ENCODE measurements at places on chromosomes 4 and X.

- DNase-seq: no peak
These were observed 81.0 kb upstream of the IL2 start for GRCh38 chr4:122537388-122538135.

DNA sequence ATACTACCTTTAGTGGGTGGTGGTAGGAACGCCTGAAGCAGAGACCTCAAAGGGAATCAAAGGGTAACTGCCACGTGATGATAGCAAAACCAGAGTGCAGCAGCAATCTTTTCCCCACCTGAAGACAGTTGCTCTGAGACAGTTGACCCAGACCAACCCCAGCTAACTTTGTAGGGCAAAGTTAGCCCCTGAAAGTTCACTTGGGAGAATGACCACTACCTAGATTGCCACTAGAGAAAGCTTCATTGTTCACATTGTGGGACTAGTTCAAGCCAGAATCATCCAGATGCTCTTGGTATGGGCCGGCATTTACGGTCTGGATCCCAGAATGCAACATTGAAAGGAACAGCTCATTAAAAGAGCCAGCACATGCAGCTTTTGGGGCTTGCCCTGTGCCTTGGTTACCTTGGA is 4.1 kb downstream of the SEPTIN6 start:
- no peak for DNase-seq

- no peak for DNase-seq
These were observed 14.4 kb downstream of the ALG13 start for GRCh38 chrX:111695297-111695880.

- no peak for DNase-seq
These were observed 57.3 kb upstream of the ZNF157 start for GRCh38 chrX:47313056-47313455.

- DNase-seq: no peak
These were observed 149.6 kb downstream of the COX18 start for GRCh38 chr4:72919937-72920336.

DNA sequence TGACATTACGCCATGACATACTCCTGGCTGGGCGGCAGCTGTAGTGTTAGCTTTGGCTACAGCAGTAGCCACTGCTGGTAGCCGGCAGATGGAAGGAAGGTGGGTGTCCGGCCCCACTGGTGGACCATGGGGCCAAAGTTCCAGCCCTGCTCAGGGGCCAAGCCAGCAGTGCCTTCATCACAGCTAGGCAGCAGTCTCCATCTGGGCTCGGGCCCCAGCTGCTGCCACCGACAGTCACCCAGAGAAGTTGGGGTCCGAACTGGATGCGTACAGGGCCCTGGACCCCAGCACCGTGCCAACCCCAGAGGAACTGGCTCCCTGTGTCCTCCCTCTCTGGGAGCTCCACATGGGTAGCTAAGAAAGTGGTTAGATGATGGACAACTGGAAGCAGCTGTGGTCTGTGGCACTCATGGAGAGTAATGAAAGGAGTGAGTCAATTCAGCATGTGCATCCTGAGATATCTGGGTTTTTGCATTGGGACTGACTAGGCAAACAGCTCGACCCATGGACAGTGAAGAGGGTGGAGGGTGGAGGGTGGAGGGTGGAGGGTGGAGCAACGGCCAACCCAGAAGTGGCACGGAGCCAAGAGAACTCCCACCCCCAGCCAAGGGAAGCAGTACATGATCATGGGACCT is 366.6 kb upstream of the GRIA3 start:
- DNase-seq: no peak

DNA sequence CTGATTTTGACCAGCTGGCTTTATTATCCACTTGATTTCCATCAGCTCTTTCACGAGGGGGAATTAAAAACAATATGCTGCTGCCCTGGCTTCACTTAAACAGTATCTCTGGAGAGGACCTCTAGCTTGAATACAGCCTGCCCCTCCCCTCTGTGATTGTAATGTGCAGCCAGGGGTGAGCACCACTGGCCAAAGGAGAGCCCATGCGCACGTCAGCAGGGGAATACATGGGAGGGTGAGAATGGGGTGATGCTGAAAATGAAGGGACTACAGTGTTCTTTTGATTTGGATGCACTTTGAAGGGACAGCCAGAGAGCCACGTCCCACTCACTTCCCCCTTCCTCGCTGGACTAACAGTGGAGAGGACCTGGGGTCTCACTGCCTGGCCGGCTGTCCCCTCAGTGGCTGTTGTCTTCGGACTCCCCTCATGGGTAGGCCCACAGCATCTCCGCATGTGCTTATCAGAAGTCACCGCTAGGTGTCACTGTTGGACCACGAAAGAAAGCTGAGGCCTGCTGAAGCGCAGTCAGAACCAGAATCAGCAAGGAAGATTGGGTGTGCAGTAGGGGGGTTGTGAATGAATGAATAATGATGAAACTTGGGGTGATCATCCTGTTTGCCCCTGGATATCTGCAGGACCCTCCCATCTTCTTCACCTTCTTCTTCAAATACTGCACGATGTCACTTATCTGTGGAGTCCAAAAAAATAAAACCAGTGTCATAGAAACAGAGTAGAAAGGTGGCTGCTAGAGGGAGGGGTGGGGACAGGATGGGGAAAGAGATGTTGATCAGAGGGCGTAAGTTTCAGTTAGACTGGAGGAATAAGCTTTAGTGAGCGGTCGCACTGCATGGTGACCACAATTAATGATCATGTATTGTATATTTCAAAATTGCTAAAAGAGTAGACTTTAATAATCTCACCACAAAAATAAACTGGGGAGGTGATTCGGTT is 32.8 kb downstream of the CLCN4 start:
- DNase-seq: peak; percentile 62

GRCh38 chr4:960140-960635 is 13.2 kb downstream of the DGKQ start:
- no peak for DNase-seq

DNA sequence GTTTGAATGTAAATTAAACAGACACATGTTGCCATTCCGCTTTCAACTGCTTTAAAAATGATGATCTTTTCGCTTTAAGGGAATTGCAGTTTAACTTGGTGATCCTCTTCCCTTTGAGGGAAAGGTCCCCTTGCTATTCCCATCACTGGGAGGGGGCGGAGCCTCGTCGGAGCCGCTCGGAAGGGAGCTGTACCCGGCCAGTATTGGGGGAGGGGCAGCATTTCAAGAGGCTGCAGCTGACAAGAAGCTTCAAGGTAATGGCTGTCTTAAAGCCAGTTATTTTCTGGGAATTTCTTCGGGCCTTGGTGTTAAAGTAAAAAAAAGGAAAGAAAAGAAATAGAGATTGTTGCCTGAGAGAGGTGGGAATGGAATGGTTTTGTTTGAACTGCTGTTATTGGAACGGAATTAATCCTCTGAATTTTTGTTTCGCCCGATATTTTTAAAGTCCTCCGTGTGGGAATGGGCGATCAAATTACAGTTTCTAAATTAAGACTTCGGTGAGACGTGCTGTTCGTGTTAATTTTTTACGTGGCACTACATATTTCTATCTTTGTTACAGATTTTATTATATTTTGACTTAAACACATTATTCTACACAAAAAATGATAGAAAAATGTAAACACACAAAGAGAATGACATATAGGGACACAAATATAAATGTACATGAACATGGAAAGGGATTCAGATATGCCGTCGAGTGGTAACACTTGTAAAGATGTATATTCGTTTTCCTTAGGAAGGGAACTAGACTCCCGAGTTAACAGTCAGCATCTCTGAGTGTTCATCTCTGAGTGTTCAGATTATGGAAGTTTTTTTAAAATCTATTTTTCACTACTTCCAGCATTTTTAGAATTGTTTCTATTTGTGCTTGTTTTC is 9.2 kb downstream of the PWWP3B start:
- no peak for DNase-seq

DNA sequence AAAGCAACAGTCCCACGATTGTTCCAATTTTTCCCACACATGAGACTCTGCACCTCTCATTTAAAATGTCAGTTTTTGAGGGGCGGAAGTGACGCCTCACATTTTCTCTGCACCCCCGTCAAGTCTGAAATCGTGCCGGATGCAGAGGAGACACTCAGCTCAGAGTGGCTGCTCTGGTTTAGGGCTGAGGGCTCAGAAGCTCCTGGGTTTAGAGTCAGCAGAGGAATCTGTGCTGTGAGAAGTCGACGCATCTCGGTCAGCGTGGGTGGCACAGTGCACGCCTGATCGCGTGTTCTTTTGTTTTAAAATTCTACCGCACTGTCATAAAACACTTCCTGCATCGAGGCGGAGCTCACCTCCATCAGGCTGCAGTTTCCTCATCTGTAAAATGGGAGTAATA is 116.7 kb upstream of the ADRA2C start:
- no peak for DNase-seq

DNA sequence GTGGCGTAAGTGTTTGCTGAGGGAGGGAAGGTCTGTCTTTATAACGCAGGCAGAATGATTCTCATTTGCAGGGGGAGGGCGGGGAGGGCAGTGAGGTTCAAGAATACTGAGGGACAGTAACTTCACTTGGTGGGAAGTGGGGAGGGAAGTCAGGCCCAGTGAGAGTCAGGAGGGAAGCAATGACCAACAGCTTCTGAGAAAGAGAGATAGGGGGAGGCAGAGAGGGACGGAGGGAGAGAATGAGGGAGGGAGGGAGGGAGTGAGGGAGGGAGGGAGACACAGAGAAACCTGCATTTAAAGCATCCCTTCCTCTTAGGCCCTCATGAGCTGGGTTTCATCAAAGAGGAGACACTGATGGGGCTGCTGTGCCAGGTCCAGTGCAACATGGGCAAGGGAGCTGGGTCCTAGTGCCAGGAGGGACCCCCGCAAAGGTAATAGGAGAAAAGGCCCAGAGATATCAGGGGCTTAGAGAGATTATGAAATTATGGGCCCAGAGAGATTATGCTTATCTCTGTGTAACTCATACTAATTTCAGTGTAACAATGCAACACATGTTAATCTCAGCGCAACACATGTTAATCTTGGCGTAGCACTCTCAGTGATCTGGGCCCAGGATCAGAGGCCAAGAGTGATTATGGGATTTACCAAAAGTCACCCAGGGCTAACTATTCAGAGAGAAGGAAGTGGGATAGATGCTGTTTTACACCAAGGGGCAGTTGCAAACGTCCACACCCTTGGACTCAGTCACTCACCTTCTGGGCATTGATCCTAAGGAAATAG is 112.1 kb downstream of the DRD5 start:
- DNase-seq: no peak

DNA sequence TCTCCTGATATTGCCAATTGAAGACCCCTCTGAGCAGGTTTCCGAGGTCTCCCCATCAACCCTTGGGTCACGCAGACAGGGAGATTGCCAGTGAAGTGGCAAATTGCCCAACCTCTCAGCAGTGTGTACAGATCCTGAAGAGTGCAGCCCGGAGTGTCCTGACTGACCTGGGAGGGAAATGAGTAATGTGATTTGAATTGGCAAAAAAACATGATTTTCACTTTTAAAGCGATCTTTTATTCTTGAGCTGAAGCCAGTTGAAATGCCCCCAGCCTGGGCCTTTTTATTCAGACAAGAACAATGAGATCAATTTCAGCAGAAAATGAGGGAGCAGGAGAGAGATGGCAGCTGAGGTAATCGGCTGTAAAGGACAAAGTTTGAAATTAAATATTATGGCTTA is 401.8 kb downstream of the RAPGEF2 start:
- DNase-seq: no peak

GRCh38 chr4:2721586-2721985 is 34.5 kb downstream of the TNIP2 start:
- DNase-seq: no peak

- no peak for DNase-seq
These were observed 7.4 kb downstream of the SNCA start for GRCh38 chr4:89829470-89830138.

GRCh38 chr4:136637071-136637777 is 895.1 kb downstream of the PCDH18 start:
- no peak for DNase-seq

- DNase-seq: no peak
These were observed 225.7 kb upstream of the PSAPL1 start for GRCh38 chr4:7660176-7661039.

DNA sequence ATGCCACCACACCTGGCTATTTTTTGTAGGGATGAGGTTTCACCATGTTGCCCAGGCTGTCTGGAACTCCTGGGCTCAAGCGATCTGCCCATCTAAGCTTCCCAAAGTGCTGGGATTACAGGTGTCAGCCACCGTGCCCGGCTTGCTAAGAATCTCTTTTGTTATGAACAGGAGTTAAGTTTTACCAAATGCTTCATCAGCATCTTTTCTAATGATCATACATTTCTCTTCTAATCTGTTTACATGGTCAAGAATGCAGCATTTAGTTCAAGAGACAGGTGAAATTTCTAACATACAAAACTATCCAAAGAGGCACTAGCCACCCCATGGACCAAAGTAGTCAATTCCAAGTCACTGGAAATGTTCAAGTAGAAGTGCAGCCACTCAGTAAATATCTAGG is 52.5 kb upstream of the IQSEC2 start:
- no peak for DNase-seq

DNA sequence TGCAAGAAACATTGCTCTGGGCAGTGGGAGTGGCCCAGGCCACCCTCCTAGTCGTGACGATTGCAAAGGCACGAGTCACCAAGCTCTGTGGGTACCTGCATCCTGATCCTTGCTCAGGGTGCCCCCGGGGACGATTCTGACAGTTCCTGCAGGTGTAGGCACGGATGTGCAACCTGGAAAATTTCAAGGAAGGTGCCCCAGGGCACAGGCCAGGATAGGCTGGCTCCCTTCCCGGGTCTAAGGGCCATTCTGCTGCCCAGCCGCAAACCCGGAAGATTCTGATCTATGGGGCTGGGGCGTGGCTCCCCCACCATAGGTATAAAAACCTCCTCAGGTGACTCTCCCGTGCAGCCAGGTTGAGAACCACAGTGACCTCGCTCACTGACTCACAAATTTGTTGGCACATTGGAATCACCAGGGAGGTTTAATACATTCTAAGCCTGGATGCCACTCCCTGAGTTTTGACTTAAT is 228.5 kb downstream of the PTTG2 start:
- DNase-seq: peak; percentile 32

DNA sequence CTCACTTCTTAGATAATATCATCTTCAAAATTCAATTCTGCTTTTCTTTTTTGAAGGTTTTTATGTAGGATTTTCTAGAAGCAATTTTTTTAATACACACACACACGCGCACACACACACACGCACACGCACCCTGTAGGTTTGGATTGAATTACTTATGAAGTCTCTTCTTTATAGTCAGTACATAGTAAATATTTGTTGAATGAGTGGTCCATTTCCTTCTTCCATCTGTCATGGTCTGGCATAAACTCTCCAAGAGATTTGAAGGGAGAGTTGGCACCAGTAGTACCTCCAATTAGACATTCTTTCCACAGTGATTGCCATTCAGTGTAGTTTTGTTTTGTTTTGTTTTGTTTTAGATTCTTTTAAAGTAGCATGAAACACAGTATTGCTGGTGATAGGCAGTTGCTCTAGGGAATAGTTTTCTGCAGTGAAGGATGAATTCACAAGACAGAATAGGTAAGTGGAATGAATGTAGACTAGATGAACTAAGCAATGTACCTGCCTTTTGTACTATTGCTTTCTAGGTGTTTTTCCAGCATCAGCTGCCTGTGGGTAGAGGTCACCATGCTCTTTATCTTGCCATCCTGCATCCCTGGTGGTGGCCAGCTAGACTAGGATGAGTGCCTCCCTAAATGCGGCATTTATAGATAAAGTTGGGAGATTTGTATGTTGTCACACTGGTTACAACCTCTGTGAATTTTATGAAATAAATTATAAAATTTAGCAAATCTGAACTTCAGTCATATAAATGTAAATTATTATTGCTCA is 20.5 kb downstream of the PDLIM5 start:
- DNase-seq: no peak

Data from lower leg skin (tissue), 4 donors.